Liver (tissue), 10 donors: ENCODE measurements at places on chromosomes 4 and X. TPM values are rescaled to one million over a fixed set of nuclear protein-coding genes. Genes with fewer than 3 reads are reported as not detected.

GRCh38 chr4:152107736-152108500 lies 347.1 kb upstream of the GATB start:
- no peak for DNase-seq

DNA sequence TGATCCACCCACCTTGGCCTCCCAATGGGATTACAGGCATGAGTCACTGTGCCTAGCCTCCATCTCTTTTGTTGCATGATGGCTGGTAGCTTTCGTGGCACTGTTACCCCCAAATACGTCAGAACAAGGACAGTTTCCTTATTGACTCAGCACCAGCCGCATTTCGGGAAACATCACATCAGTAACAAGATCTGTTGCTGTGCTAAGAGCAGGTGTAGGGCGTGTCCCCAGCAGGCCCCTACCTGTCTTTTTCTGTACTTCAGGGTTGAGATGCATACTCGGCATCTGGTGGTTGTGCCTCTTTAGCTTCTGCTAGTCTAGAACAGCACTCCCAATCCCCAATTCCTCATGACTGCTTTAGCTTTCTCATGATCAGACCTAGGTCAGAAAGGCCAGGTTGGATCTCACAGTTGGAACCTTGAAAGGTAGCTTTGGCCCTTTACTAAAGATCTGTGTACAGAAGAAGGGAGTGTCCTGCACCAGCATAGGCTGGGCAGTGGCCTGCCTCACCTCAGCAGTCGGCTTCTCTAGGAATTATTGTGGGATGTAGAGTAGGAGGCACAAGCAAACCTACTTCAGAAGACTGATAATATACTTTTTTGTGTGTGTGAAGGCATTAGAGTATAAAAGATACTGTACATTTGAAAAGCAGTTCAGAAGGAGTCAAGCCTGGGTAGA lies 36.8 kb downstream of the NSD2 start:
- no peak for DNase-seq

Gene GAGE12J
- not detected for total RNA-seq

DNA sequence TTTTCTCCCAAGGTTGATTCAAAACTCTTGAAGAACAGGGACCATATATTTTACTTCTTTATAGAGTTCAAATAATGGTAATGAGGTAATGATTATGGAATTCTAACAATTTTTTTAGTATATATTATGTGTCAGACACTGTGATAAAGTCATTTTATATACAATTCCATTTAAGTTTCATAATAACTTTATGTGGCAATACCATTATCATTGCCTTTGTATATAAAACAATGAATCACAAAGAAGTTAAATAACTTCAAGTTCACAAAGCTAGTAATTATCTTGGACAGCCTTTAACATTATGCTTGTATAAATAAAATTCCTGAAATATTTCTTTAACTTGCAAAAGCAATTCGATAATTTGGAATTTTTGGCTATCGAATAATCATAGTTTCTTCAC lies 20.6 kb downstream of the MAGEC1 start:
- no peak for DNase-seq

GRCh38 chrX:95505721-95506120 lies 1178.9 kb upstream of the DIAPH2 start:
- no peak for DNase-seq

GRCh38 chr4:10666616-10667015 lies 18.0 kb downstream of the CLNK start:
- no peak for DNase-seq

GRCh38 chr4:150723727-150724411 lies 141.9 kb downstream of the MAB21L2 start:
- DNase-seq: no peak

Gene PNMA6F
- total RNA-seq: not detected

- no peak for DNase-seq
Observed at GRCh38 chr4:22512306-22512705, 3.6 kb downstream of the ADGRA3 start.

Gene TIMM17B
- 25.9 TPM for total RNA-seq

Gene PIGA
- total RNA-seq: 8.7 TPM

Gene P2RY8
- 4.4 TPM for total RNA-seq

- no peak for DNase-seq
Observed at GRCh38 chr4:19381068-19381467, 870.6 kb upstream of the SLIT2 start.

DNA sequence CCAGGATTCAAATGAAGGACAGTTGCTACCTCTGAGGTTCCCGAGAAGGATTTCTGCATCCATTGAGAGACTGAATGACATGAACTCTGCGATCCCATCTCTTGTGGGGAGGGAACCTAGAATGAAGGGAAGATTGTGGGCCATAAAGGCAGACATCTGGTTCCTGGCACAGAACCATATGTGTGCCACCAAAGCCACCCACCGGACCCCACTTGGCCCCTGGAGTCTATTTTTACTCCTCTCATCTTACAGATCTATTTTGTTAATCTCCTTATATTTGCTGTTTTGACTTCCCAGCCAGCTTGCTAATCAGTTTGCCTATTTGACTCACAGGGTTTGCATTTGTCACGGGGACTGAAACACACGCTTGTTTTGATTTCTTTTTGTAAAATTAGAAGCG lies 7.3 kb downstream of the SOD3 start:
- DNase-seq: no peak

GRCh38 chrX:21847342-21847741 lies 7.9 kb downstream of the MBTPS2 start:
- no peak for DNase-seq

DNA sequence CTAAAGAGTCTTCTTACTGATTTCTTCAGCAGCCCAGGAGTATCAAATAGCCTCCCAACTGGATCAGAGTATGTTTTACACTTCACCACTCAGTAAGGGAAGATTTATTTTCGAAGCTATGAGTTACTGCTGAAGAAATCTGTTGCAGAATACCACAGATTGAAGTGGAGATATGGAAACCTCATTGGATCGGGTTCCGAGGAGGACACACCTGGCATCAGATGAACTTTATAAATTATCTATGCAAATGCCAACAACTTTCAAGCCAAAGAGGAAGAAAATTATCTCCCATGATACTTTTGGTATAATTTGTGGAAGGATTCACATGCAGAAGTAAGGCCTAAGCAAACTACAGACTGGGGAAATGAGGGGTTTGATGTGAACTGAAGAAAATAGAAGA lies 515.9 kb upstream of the NDST4 start:
- DNase-seq: no peak

Gene TBC1D8B
- 5.6 TPM for total RNA-seq

GRCh38 chrX:19563746-19564145 lies 48.4 kb upstream of the MAP3K15 start:
- no peak for DNase-seq

Gene IL1RAPL1
- total RNA-seq: 0.33 TPM

DNA sequence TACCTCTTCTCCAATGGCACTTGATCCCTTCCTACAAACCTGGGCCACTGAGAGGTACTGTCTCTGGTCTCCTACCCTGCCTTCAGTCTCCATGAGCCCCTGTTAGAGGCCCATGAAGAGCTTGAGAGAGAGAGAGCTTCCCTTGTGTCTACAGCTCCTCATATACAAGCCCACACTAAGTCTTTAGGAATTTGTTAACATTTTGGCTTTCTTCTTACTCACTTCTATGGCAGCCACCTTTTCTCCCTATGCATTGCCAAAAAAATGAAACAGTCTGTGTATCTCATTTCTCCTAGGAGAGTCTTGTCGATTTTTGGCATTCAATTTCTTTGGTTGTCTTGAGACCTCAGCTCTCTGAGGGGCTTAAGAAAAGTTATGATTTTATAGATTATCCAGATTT lies 90.9 kb upstream of the LNX1 start:
- no peak for DNase-seq

- no peak for DNase-seq
Observed at GRCh38 chr4:30818541-30818940, 98.4 kb downstream of the PCDH7 start.

GRCh38 chr4:7971159-7971631 lies 31.5 kb upstream of the AFAP1 start:
- no peak for DNase-seq

DNA sequence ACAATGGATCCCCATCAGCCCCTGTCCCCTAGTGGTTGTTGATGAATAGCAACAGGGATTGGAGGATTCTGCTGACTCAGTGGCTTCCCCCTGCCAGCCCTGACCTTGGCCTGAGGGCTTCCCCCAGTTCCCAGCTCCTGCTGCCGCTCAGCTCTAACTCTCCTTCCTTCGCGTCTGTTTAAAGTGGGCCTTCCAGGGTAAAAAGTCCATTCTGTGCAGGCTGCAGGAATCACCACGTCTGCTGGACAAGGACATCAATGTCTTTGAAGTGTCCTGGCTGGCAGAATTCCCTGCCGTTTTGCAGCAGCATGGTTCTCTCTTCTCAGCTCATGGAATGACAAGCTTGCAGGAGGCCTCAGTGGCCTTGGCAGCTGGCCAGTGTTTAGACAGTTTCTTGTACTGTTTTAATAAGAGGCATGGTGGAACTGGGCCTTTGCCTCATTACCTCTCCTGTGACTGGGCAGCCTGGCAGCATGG lies 152.5 kb upstream of the STX18 start:
- DNase-seq: no peak

DNA sequence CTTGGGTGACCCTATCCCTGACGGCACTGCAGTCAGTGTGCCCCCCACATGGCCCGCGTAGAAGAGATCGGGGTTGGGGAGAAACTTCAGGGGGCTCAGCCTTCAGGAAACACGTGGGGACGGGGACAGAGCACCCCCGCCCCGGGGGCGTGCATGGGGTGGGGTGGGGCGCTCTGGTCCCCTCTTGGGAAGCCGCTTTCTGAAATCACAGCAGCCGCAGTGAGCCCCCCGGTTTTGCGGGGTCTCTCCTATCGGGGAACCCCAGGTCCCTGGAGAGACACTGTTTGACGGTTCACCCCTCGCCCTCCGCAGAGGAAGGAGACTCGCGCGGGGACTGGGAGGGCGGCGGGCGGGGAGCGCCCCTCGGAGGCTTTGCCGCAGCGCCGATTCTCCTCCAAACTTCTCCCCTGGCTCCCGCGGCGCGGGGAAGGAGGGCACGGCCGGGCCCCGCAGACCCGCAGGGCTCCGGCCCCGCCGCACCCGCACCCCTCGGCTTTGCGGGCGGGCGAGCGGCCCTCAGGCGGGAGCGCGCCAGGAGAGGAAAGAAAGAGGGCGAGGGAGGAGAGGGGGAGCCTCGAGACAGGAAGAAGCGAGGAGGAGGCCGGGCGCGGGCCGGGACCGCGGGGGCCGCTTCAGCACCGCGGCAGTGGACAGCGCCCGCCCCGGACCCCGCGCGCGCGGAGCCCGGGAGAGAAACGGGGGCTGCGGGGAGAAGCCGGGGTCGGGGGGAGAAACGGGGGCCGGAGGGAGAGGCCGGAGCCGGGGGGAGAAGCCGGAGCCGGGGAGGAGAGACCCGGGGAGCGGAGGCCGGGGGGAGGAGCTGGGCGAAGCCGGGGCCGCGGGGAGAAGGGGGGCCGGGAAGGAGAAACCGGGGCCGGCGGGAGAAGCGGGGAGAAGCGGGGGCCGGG lies 612 bp downstream of the CPLX1 start:
- no peak for DNase-seq

DNA sequence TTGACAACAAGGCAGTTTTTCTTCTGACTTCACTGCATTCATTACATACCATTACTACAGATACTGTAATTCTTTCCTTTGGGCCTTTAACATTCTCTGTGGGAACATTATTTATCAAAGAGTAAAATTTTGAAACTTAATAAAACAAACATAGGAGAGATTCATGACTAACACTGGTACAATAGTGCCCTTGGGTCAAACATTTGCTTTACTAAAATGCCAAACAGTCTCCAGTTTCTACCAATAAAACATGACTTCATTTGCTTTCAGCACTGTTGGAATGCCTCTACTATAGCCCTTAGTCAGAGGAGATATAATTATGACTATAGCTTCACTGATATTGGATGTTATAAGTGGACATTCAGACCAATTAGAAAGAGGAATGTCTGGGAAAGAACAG lies 481.5 kb downstream of the PACRGL start:
- no peak for DNase-seq

GRCh38 chr4:168515222-168516011 lies 18.6 kb downstream of the PALLD start:
- no peak for DNase-seq

Gene GNL3L
- total RNA-seq: 18.1 TPM

- DNase-seq: peak; percentile 49
Observed at GRCh38 chrX:101360390-101360789, 11.8 kb upstream of the TIMM8A start.

- DNase-seq: no peak
Observed at GRCh38 chr4:47513461-47513860, 28.4 kb downstream of the ATP10D start.
